ENCODE measurements at places on chromosomes 5 and 9. TPM values are rescaled to one million over a fixed set of nuclear protein-coding genes. Genes with fewer than 3 reads are reported as not detected.

DNA sequence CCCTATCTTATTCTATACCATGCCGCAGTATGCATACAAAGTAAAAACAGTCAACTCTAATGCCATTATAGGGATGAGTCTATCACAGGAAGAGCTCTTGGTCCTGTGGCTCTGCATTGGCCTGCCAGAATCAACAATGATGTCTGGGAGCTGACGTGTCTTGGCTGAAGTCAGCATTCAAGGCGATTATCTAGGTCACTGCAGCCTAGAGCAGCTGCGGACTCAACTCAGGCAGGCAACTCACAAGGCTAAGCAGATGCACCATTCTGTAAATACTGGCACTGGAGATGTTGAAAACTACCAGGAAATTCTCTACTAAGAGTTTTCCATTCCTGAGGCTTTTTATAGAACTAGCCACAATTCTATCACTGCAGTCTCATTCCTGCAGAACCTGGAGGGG is 13.3 kb downstream of the SPATA9 start:
- no peak overlapping the region for H3K27ac ChIP-seq
- no peak for DNase-seq
- peaks cover 7% of the 10 kb centered on the region for H3K4me1 ChIP-seq
- H3K36me3 ChIP-seq: no peaks in the 10 kb centered on the region
- no peak overlapping the region for H3K4me3 ChIP-seq

DNA sequence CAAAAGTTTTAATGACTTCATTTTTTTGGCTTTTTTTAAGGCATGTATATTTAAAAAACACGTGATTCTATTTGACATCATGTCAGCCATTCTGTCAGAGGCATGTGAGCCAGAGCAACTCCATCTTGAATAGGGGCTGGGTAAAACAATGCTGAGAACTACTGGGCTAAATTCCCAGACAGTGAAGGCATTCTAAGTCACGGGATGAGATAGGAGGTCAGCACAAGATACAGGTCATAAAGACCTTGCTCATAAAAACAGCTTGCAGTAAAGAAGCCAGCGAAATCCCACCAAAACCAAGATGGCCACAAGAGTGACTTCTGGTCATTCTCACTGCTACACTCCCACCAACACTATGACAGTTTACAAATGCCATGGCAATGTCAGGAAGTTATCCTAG is 1000.6 kb upstream of the DMAC1 start:
- no peak overlapping the region for H3K27ac ChIP-seq
- no peak overlapping the region for H3K4me3 ChIP-seq
- H3K4me1 ChIP-seq: no peaks in the 10 kb centered on the region
- H3K27me3 ChIP-seq: no peaks in the 10 kb centered on the region
- no peaks in the 10 kb centered on the region for H3K36me3 ChIP-seq

DNA sequence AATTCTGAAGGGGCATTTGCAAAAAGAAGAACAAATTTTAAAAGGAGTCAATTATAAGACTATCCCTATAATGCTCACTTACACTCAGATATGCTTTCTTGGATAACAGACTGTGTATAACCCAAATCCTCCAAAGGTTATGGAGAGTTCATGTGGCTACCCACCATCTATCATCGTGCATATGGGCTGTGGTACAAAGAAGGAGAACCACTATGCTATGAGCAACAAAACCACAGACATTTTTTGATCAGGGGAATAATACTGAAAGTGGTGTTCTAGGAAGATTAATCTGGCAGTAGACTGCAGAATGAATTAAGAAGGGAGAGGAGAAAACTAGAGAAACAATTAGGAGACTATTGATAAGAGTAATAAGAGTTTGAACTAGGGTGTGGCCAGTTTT is 16.8 kb downstream of the NR3C1 start:
- H3K36me3 ChIP-seq: no peaks in the 10 kb centered on the region
- H3K4me3 ChIP-seq: no peak overlapping the region
- H3K4me1 ChIP-seq: peaks cover 3% of the 10 kb centered on the region
- no peak for DNase-seq

DNA sequence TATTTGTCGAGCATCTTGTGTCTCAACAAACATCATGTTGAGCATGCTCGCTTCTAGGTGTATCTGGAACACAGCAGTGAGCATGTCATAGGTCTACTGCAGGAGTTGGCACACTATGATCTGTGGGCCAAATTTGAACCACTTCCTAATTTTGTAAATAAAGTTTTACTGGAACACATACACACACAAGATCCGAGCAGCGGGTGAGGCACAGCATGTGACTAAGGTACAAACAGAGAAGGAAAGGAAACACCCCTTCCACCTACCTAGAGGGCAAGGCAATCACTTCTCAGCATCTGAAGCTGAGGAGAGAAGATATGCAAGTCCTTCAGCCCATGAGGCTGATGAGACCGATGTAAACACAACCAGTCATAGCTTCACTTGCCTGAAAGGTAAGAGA is 200.4 kb downstream of the MED10 start:
- H3K27ac ChIP-seq: no peak overlapping the region
- no peak overlapping the region for H3K4me3 ChIP-seq
- no peaks in the 10 kb centered on the region for H3K4me1 ChIP-seq
- H3K36me3 ChIP-seq: no peaks in the 10 kb centered on the region

DNA sequence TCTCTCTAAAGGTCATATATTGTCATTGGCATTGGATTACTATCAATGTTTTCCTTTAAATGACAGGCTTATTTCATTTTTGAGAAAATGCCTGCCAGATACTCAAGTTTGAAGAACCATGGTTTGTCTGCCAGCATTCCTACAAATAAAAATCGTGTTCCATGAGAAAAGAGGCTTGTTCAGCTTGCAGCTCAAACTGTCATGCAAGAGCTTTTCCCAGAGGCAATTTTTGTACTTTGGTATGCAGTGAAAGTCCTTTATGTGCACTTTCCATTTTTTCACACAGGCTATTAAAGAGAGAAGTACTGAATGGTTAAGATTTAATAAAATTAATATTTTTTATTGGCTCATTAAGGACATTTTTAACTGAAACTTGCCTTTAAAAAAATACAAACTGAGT is 110.4 kb downstream of the FBXO4 start:
- no peaks in the 10 kb centered on the region for H3K27me3 ChIP-seq
- no peak overlapping the region for H3K4me3 ChIP-seq
- no peaks in the 10 kb centered on the region for H3K36me3 ChIP-seq
- H3K27ac ChIP-seq: no peak overlapping the region

DNA sequence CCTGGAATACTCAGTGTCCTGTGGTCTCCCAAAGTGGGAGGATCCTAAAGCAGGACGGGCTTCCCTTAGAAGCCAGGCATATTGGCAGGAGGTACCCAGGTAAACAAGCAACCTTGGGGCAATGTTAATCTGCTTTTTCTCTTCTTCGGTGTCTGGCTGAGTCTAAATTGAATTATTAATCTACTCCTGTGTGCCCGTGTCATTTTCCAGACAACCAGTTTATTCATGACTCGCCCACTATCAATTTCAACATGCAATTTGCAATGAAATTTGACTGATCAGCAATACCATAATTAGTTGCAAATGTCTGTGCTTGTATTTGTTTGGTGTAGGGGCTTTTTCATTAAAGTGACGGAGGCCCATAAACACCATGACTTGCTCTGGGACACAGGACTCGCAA is 32.9 kb upstream of the JADE2 start:
- no peaks in the 10 kb centered on the region for H3K27me3 ChIP-seq
- H3K4me3 ChIP-seq: no peak overlapping the region
- no peaks in the 10 kb centered on the region for H3K4me1 ChIP-seq

- no peak overlapping the region for H3K4me3 ChIP-seq
- no peaks in the 10 kb centered on the region for H3K27me3 ChIP-seq
- no peak for DNase-seq
Observed at GRCh38 chr5:109506556-109506955, 96.8 kb upstream of the PJA2 start.

DNA sequence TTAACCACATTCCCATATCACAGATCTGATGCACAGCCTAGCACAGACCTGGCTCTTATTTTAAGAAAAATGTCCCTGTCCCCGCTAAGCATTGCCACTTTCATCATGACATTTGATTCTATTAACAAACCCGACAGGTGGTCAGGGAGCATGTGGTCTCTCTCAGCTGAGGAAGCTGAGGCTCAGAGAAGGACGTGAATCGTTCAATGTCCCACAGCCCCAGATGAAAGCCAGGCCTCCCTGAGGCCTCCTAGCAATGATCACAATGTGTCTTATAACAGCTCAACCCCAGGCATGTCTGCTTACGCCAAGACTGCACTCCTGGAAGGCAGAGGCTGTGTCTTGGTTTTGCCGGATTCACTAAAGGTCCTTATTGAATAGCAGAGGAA is 10.4 kb upstream of the CRB2 start:
- H3K36me3 ChIP-seq: no peaks in the 10 kb centered on the region
- H3K4me1 ChIP-seq: no peaks in the 10 kb centered on the region
- no peaks in the 10 kb centered on the region for H3K27me3 ChIP-seq
- no peak overlapping the region for H3K27ac ChIP-seq

GRCh38 chr5:117680426-117680825 is 1105.8 kb upstream of the SEMA6A start:
- H3K27me3 ChIP-seq: no peaks in the 10 kb centered on the region
- no peak overlapping the region for H3K4me3 ChIP-seq
- DNase-seq: no peak
- H3K4me1 ChIP-seq: no peaks in the 10 kb centered on the region
- H3K36me3 ChIP-seq: no peaks in the 10 kb centered on the region

DNA sequence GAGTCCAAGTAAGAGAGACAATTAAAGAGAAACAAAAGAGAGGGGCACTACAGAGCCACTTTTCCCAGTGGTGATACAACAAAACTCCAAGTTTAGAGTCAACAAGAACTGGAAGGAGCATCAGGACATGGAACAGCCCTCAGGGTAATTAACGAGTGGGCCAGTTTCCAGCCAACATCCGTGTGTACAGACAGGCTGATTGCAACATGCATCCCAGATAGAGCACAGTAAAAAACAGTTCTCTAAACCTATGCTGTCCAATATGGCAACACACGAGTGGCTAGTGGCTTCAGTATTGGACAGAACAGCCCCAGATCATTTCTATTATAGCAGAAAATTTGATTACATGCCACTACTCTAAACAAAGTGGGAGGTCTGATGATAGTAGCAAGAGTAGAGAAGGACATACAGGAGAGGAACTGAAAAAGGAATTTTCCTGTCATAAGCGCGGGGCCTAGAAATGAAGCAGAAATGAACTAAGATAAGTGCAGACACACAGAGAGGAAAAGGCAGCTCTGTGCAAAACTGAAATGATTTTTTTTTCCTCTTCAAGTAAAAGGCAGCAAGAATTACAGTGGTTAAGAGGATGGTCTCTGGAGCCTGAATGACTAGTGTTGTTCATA is 175.6 kb upstream of the CCNG1 start:
- H3K27ac ChIP-seq: no peak overlapping the region
- no peaks in the 10 kb centered on the region for H3K36me3 ChIP-seq
- H3K27me3 ChIP-seq: no peaks in the 10 kb centered on the region
- H3K4me1 ChIP-seq: no peaks in the 10 kb centered on the region

GRCh38 chr9:135592331-135592590 is 30.7 kb downstream of the PAEP start:
- H3K4me1 ChIP-seq: no peaks in the 10 kb centered on the region
- no peaks in the 10 kb centered on the region for H3K27me3 ChIP-seq

GRCh38 chr9:109418827-109419226 is 79.3 kb downstream of the PTPN3 start:
- no peaks in the 10 kb centered on the region for H3K36me3 ChIP-seq
- DNase-seq: no peak
- H3K27ac ChIP-seq: no peak overlapping the region
- H3K4me3 ChIP-seq: no peak overlapping the region

DNA sequence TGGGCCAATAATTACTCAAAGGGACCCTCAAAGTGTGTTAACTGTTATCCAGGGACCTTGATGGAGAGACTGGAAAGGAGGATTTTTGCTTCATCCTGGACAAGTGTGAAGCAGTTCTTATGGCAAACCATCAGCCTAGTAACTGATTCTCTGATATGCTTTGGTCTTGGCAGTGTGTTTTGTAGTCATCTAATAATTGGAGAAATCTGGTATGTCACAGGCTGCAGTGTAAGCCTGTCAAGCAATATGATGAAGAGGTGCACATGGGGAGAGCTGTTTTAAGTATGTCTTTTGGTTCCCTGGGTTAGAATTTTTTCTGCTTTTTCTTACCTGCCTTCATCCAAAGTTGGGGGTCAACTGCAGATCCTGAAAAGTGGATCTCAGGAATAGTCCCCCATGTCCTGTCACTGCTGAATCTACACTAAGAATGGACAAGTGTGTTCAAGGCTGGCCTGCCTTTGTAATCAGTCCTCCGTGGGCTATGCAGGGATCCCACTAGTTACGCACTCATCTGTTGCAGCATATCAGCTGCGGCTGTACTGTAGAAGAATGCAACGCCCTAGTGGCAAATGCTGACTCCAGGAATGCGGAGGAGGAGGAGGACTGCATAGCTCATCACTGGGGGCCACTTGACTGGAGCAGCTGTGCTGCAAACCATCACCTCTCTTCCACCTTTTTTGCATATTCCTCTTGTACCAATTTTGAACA is 1.9 kb downstream of the SPTAN1 start:
- no peak for DNase-seq
- no peaks in the 10 kb centered on the region for H3K36me3 ChIP-seq
- peaks cover 27% of the 10 kb centered on the region for H3K4me1 ChIP-seq

GRCh38 chr5:56685503-56686217 is 129.7 kb upstream of the MAP3K1 start:
- H3K27ac ChIP-seq: no peak overlapping the region
- H3K36me3 ChIP-seq: no peaks in the 10 kb centered on the region
- no peak overlapping the region for H3K4me3 ChIP-seq
- no peaks in the 10 kb centered on the region for H3K27me3 ChIP-seq

- H3K27ac ChIP-seq: no peak overlapping the region
- no peak overlapping the region for H3K4me3 ChIP-seq
- H3K36me3 ChIP-seq: no peaks in the 10 kb centered on the region
Observed at GRCh38 chr5:54302267-54302687, 8.1 kb downstream of the ARL15 start.

DNA sequence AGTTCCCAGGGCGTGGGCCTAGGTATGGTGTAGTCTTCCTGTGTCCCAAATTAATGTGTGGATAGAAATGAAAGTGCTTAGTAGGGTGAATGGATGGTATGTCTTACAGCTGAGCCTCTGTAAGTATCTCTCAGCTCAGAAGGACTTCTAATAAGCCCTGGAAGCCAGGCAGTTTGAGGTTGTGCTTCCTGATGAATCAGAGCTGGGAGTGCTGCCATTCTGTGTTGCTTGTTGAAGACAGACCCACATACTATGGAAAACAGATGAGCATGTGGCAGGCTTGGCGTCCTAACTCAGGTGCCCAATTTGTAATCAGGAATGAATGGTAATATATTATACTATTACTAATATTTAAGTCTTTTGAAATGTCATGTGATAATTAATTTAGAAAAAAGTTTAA is 69.8 kb downstream of the CMYA5 start:
- H3K27me3 ChIP-seq: no peaks in the 10 kb centered on the region
- DNase-seq: no peak
- H3K36me3 ChIP-seq: no peaks in the 10 kb centered on the region
- H3K4me3 ChIP-seq: no peak overlapping the region
- H3K27ac ChIP-seq: no peak overlapping the region

GRCh38 chr5:22787807-22788206 is 65.3 kb downstream of the CDH12 start:
- H3K4me1 ChIP-seq: no peaks in the 10 kb centered on the region
- no peak overlapping the region for H3K27ac ChIP-seq
- H3K27me3 ChIP-seq: no peaks in the 10 kb centered on the region
- DNase-seq: no peak
- H3K36me3 ChIP-seq: no peaks in the 10 kb centered on the region

CCNB1 gene
- total RNA-seq: 3.2 TPM

TRIM36 gene
- total RNA-seq: 0.83 TPM

OTULINL gene
- total RNA-seq: 10.9 TPM

ZBTB43 gene
- total RNA-seq: 5.8 TPM

HAVCR2 gene
- 1.9 TPM for total RNA-seq

GGTA1 gene
- total RNA-seq: 2.7 TPM

OR2V2 gene
- not detected for total RNA-seq

INSYN2B gene
- not detected for total RNA-seq

HEMGN gene
- not detected for total RNA-seq

CYLC2 gene
- not detected for total RNA-seq

REEP2 gene
- total RNA-seq: 3.3 TPM

All from pancreas (tissue), 10 donors.